WTC11 (cell line): ENCODE measurements at places on chromosomes 7 and 10.

- no peak overlapping the region for H3K27ac ChIP-seq
- H3K4me1 ChIP-seq = peaks cover 11% of the 10 kb centered on the region
- peaks cover 33% of the 10 kb centered on the region for H3K36me3 ChIP-seq
Measured at GRCh38 chr7:71659622-71660021, 527.7 kb downstream of the GALNT17 start.

- H3K27me3 ChIP-seq = peaks cover 9% of the 10 kb centered on the region; the same call in 1 of the 2 replicates
- H3K4me3 ChIP-seq = peak within 1 kb of the TSS; percentile 100
- H3K4me1 ChIP-seq = peaks cover 16% of the 10 kb centered on the region
- H3K27ac ChIP-seq = peak within 1 kb of the TSS; percentile 98
- DNase-seq = peak; percentile 94
Measured at GRCh38 chr7:94004024-94004951, at the start of gene BET1. Gene BET1 (minus strand): TSS chr7:94004355. CDS start chr7:94004216, 139 bp downstream.

DNA sequence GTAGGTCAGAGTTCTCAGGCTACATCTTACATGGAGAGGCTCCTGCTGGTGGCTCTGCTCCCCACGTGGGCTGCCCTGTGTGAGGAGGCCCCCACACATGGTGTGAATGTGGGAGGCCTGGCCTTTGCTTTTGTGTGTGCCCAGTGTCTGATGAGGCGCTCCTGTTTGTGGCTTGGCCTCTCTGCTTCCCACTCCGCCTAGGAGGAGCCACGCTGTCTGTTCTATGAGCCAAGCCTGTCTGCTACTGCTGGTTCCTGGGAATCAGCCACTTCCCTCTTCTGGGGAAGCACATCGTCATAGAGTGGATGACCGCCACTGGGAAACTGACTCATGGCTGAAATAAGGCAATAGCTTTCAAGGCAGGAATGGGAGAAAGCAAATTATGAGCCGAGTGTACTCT is 87.1 kb downstream of the CYP26A1 start:
- H3K4me3 ChIP-seq = no peak overlapping the region
- H3K4me1 ChIP-seq = peaks cover 10% of the 10 kb centered on the region
- H3K36me3 ChIP-seq = peaks cover 26% of the 10 kb centered on the region
- H3K27me3 ChIP-seq = peaks cover 3% of the 10 kb centered on the region

DNA sequence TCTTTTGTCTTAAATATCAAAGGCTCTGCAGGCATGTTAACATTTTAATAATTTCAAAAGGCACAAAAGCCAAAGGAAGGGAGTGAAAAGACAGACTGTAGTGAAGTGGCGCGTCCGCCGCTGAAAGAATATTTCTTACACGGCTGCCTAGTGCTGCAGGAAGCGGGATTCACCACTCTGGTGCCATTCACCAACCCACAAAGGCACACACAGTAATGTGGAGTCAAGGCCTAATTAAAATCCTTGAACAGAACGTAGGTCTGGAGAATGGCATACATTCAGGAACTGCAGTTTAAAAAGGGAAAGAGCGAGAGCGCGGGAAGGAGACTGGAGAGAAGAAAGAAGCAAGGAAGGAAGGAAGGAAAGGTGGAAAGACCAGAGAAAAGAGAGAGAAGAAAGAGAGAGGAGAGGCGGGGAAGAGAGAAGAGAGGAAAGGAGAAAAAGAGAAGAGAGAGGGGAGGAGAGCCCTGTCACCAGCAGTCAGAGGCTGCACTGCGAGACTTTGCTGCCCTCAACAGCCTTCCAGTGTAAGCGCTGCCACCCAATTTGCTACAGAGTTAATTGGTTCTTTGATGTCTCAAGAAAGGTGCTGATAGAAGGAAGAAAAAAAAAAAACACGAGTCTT is 554.0 kb downstream of the MDFIC start:
- H3K4me1 ChIP-seq = peaks cover 16% of the 10 kb centered on the region
- no peaks in the 10 kb centered on the region for H3K36me3 ChIP-seq
- no peak overlapping the region for H3K27ac ChIP-seq

DNA sequence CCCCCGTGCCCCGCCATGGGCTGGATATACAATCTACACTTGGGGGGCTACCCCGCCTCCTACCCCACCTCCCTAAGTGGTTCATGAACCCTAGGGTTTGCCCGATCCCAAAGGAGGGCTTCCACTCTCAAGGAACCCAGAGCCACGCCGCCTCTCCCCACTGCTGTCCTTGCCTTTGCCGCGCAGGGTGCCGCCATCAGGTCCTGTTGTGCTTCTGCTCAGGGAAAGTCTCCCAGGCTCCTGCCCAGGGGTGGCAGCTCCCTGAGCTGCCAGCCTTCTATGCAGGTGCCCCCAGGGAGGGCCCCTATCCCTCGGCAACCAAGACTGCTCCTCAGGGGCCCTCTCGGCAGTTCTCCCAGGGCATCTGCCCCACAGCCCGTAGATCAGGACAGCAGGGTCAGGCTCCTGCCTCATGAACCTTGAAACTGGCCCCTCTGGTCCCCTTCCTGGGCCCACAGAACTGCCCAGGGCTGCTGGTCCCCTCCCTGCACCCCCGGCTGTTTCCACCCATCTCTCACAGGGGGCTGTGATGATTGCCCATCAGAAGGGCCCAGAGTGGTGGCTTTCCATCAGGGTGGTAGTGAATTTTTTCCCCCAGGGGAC is 13.0 kb upstream of the PCBD1 start:
- peaks cover 9% of the 10 kb centered on the region for H3K4me1 ChIP-seq
- no peaks in the 10 kb centered on the region for H3K36me3 ChIP-seq
- H3K27me3 ChIP-seq = no peaks in the 10 kb centered on the region; the same call in 1 of the 2 replicates
- DNase-seq = no peak
- H3K27ac ChIP-seq = no peak overlapping the region

DNA sequence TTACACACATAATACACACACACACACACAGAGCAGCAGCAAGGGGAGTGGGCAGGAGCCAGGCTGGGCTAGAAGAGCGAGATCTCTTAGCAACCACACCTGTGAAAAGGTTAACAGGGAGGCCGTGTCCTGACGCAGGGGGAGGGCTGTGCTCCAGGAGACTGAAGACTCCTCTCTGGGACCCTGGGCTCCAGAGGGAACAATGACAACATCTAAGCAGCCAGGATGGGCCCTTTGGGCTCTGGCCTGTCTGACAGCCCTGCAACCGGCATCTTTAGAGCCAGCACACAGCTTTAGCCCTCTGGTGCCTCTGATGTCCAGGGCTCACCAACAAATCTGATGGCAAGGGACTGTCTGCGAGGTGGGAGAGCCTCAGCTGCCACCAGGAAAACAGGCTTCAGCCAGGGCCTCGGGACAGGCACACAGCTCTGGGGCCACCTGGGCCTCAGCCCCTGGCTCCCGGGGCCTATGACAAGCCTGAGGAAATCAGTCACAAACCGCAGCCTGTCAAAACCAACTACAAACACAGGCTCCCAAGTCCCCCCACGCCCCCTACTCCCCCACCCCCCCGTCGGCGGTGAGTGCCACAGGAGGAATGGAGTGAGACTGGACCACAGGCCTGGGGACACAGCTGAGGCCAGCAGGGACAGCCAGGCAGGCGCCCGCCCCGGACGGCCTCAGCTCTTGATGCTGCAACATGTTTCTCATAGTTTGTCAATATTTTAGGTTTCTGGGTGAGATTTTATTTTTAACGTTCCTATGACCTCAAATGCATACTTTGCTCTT is 102.8 kb downstream of the TNS3 start:
- H3K4me1 ChIP-seq = peaks cover 50% of the 10 kb centered on the region
- peaks cover 83% of the 10 kb centered on the region for H3K27me3 ChIP-seq
- H3K27ac ChIP-seq = no peak overlapping the region
- no peak for DNase-seq
- H3K4me3 ChIP-seq = no peak overlapping the region
- peaks cover 5% of the 10 kb centered on the region; the same call in 1 of the 2 replicates for H3K36me3 ChIP-seq

GRCh38 chr7:140646931-140647647 is 6.5 kb upstream of the DENND2A start:
- peaks cover 12% of the 10 kb centered on the region for H3K4me1 ChIP-seq
- peak; percentile 74 for DNase-seq
- no peaks in the 10 kb centered on the region for H3K36me3 ChIP-seq
- H3K4me3 ChIP-seq = no peak overlapping the region

DNA sequence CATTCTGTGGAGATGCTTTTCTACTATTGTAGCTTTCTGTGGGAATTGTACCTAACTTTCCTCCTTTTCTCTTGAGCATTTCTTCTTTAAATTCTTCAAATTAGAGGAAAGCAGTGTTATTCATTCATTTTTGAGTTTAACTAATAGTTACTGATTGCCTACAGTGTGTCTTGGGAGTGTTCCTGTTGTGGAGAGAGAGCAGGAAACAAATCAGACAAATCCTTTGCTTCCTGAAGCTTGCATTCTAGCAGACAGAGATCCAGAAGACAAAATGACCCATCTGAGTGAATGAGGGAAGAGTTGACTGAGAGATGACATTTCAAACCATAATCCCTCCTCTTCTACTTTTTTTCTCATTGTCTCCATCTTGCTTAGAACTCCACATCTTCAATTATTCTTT is 170.4 kb downstream of the SUGCT start:
- DNase-seq = no peak
- no peak overlapping the region for H3K4me3 ChIP-seq
- peaks cover 11% of the 10 kb centered on the region for H3K4me1 ChIP-seq
- no peaks in the 10 kb centered on the region for H3K27me3 ChIP-seq
- no peaks in the 10 kb centered on the region for H3K36me3 ChIP-seq
- no peak overlapping the region for H3K27ac ChIP-seq

DNA sequence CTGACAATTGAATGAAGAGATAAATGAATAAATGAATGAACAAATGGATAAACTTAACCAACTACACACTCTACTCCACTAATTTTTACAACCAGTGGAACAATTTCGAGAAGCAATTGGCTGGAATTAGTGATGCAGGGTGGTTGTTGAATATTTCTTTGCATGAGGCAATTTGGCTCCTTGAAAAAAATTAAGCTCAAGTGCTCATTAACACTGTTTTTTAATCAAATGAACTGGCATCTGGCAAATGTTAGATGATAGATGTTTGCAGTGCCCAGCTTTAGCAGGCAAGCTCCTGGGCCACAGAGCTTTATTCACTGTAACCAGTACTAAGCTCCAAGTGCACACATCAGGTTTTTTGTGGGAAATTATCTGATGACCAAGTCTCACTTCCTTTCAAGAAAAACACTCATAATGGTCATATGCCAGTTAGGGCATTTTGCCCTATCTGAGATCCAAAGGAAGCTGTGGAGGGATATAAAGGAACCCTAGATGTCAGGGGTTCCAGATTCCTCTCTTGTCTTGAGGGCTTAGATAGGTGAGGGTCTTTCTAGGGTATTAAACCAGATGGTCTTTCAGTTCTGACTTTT is 16.4 kb upstream of the ADD3 start:
- H3K4me1 ChIP-seq = peaks cover 7% of the 10 kb centered on the region
- DNase-seq = no peak
- no peaks in the 10 kb centered on the region for H3K27me3 ChIP-seq
- H3K4me3 ChIP-seq = no peak overlapping the region
- H3K27ac ChIP-seq = no peak overlapping the region

DNA sequence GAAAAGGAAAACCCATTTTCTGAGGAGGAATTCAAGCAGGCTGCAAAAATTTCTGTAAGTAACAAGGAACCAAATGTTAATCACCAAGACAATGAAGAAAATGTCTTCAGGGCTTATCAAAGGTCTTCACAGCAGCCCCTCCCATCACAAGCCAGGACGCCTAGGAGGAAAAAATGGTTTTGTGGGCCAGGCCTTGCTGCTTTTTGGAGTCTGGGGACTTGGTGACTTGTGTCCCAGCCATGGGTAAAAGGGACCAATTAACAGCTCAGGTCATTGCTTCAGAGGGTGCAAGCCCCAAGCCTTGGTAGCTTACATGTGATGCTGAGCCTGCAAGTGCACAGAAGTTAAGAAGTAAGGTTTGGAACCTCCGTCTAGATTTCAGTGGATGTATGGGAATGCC is 55.7 kb upstream of the FOXP2 start:
- H3K27me3 ChIP-seq = no peaks in the 10 kb centered on the region
- no peak for DNase-seq
- no peak overlapping the region for H3K27ac ChIP-seq
- H3K36me3 ChIP-seq = peaks cover 4% of the 10 kb centered on the region

DNA sequence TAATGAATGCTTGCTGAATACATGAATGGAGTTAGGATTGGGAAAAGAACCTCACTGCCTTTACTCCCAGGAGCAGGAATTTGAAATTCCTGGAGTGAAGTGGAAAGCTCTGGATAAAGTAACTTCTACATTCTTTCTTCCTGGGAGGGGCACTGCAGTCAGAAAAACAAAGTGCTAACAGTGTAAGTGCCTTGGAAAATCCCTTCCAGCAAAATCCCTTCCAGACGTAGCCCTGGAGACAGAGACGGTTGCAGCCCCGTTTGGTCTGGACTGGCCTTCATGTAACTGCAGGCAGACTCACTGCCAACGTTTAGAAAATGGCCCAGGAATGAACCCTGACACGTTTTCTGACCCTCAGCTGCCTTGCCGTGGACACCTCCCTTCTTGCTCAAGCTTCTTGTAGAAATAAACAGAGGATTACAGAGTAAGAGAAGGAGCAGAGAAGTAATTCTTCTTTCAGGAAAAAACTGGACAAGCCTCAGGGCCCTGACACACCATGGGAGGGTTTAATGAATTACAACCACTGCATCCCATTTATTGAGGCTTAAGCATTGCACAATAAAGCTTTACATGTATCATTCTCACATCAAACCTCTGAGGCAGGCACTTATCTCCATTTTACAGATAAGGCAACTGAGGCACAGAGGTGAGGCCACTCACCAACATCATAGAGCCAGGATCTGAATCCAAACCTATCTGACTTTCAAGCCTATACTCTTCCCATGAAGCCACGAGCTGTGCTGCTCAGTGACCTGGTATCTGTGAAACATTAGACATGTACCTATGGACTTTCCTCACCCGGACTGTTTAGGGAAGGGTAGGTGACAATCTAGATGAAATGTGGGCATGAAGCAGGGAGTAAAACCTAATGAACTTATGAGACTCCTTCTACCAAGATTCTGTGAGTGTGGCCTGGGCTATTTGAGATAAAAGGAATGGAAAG is 7.8 kb downstream of the ITPRIP start:
- no peak overlapping the region for H3K4me3 ChIP-seq
- no peak for DNase-seq
- H3K27ac ChIP-seq = peak overlapping the region; percentile 98

DNA sequence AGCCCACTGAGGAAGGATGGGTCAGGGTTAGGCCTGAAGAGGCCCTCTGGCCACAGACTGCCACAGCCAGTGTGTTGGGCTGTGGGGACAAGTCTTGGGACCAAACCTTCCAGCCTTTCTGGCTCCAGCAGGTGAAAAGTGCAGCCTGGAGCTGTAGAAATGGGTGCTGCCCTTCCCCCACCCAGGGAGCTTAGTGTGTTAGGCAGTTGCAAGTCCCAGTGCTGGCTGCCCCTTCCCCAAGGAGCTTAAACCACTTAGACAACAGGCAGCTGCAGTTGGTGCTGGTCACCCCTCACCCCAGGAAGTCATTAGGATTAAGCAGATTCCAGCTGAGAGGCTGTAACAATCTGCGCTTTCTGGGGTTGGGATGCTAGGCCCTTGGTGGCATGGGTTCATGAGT is 563.3 kb downstream of the NRG3 start:
- H3K36me3 ChIP-seq = no peaks in the 10 kb centered on the region
- H3K4me3 ChIP-seq = no peak overlapping the region
- H3K27ac ChIP-seq = no peak overlapping the region

- H3K4me1 ChIP-seq = peaks cover 79% of the 10 kb centered on the region
- no peak for DNase-seq
- no peaks in the 10 kb centered on the region for H3K27me3 ChIP-seq
- H3K4me3 ChIP-seq = no peak overlapping the region
- peak overlapping the region; percentile 89 for H3K27ac ChIP-seq
Measured at GRCh38 chr10:35396560-35397434, 60.5 kb downstream of the CCNY start.

GRCh38 chr7:116859323-116859722 is 3.1 kb upstream of the CAPZA2 start:
- H3K36me3 ChIP-seq = no peaks in the 10 kb centered on the region
- H3K27me3 ChIP-seq = no peaks in the 10 kb centered on the region; the same call in none of the 2 replicates
- DNase-seq = no peak
- H3K27ac ChIP-seq = no peak overlapping the region
